Activated naive CD4-positive, alpha-beta T cell treated with anti-CD3 and anti-CD28 coated beads for 36 hours (primary cell): ENCODE measurements at places on chromosomes 2 and 18.

DNA sequence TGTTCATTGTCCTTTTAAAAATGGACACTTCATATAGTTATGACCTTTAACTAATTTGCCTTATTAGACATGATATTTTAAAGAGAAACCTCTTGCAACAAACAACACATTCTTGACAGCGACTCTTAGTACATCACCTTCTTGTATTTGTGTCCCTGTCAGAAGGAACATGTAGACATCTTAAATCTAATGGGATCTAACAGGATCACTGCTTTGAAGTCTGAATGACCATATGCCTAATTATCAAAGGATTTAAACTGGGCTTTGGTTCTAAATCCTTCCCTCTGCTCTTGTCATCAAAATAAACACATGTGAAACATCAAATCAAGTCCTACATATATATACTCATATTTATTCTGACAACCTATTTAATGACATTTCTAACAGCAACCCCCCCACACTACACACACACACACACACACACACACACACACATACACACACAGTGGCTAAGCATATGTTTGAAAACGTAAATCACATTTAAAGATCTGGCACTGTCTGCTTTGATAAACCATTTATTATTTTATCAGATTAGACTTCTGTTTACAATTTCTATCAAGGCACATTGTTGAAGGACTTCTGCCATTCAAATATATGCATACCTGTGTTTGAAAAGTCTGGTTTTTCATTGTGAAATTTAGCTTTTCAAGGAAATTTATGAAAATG, 4.2 kb downstream of the GALNT13 start:
- DNase-seq: no peak

GRCh38 chr18:10893196-10893595, 256.2 kb downstream of the PIEZO2 start:
- DNase-seq: no peak

GRCh38 chr2:43168016-43168369, 58.4 kb downstream of the ZFP36L2 start:
- no peak for DNase-seq

DNA sequence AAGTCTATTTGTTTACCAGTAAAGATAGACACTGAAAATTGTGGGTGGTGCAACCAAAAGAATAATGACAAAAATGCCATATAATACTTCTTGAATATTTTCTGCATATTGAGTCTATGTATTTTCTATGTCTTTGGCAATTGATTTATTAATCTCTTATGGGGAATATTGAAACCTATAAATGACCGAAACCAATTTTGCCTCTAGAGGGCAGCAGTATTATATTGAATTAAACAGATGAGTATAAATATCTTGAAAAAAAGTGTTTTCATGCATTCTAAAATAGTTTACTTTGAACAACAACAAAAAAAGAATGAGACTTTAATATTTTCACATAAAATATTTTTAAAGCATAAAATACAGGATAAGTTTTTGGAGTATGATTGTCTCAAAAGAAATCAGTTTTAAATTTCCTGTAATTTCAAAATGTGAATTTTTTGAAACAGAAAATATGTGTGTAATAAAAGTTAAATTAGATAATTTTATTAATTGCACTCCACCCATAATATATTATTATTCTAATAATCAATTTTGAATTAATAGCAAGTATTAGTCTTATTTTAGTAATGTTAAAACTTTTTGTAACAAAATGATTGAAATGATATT, 49.9 kb upstream of the CALCRL start:
- no peak for DNase-seq

- no peak for DNase-seq
These were observed 80.4 kb downstream of the LBH start for GRCh38 chr2:30311711-30312110.

DNA sequence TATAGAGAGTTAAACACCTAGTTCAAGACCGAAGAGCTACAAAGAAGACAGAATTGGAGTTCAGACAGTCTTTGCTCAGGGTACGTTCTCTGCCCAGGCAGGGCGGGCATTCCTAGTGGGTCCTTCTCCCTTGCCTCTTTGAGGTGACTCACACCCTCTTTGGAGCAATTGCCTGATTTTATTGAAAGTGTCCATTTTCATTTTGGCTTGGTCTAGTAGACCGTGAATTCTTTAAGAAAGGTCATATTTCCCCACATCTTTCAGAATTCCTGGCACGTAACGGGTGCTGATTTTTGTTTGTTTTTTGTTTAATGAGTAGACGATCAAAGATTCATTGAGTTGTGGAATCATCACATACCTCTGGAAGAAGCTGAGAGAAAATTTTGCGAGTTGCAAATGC, 871.5 kb downstream of the RNF144A start:
- DNase-seq: no peak

GRCh38 chr18:2538844-2539243, 32.5 kb downstream of the METTL4 start:
- DNase-seq: no peak

DNA sequence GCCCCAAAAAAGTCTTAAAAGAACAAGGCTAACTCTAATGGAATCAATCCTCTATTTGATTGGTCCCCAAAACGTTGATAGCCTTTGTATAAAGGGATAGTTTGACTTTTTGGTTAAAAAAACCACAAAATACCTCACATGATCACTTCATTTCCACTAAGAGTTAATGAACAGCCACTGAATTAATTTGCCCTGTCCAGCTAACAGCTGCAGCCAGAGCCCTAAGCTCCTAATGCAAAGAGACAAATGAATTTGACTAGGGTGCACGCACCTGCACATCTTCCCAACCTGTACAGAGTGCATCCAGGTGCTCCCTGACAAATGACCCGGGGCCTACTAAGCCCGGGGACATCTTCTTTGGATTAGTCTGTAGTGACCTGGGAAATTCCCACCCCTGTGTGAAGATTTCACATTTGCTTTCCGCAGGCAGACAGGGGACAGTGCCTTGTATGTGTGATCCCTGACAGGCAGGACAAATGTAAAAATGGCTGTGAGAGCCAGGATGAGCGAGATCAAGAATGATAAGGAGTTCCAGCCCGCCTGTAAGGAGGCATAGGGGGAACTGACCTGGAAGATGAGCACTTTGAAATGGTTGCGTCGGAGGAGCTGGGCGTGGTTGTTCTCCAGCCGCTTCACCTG, 893 bp downstream of the CAVIN2 start:
- no peak for DNase-seq

DNA sequence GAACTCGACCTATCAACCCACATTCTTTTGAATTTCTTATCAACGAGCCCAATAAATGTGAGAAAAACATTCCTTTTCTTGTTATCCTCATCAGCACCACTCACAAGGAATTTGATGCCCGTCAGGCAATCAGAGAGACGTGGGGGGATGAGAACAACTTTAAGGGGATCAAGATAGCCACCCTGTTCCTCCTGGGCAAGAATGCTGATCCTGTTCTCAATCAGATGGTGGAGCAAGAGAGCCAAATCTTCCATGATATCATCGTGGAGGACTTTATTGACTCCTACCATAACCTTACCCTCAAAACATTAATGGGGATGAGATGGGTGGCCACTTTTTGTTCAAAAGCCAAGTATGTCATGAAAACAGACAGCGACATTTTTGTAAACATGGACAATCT, 378.2 kb downstream of the STK39 start:
- DNase-seq: no peak

DNA sequence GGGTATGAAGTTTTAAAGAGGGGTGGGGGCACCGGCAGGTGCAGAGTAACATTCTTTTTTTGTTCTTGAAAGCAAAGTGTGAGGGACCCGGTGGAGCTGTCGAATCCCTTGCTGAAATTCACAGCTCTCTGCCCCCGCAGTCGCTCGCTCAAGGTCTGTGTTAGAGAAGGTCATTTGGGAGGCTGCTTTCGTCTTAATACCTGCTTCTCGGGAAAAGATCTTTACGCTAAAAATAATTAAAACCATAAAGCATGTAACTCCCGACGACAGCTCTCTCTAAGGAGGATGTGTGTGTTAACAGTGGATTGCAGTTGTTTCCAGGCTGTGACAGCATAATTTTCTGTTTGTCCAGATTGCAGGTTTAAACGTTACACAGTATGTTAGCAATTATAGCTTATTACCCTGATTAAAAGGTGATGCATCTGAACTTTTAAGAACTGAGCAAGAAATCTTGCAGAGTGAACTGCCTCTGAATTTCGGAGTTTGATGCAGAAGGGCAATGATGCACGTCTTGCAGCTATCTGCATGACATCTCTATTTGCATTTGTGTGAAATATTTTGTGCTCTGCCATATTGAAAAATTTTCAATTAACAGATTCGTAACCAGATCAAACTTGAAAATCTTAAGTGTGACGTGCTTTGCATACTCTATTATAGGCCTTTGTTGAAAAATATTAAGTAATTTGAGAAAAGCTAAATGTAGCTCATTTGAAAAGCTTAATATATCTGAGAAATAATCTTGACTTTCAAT, 954 bp downstream of the RAPGEF4 start:
- no peak for DNase-seq

DNA sequence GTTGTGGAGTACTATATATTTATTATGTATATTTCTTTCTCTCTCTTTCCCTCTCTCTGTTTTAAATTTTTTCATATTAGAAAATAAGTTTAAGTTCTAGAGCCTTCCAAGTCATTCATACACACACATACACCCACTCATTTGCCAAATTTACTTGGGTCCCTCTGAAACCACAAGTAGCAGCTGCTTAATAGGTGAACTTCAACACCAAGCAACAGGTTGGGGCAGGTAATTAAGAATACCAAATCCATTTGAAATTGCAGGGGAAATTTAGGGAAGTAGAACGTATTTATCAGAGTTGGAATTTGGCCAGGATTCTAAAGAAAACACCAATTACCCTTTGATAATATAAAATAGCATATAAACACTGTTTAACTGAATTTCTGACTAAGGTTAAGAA, 75.0 kb upstream of the RBBP8 start:
- no peak for DNase-seq

DNA sequence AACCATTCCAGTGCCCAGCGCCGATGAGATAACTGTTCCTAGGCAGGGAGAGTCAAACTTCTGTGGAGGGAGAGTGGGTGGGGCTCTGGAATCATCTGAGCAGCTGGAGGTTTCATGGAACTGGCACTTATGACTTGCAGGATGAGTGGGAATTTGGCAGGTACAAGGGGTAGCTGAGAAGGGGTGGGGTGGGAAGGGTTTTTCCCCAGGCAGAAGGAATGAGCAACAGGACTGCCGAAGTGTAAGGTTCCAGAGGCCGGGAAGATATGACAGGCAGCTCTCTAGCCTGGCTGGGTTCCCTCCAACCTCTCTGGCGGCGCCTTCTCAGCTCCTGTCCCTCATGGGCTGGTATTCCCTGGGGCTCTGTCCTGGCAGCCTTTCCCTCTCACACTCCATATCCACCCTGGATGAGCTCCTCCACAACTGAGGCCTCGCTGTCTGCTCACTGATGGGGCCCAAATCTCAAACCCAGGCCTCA, 2.5 kb upstream of the TET3 start:
- DNase-seq: no peak
